ENCODE measurements at places on chromosomes 1 and 21.
A peak's percentile ranks its signal among the peaks of the same experiment; 100 is the strongest.

DNA sequence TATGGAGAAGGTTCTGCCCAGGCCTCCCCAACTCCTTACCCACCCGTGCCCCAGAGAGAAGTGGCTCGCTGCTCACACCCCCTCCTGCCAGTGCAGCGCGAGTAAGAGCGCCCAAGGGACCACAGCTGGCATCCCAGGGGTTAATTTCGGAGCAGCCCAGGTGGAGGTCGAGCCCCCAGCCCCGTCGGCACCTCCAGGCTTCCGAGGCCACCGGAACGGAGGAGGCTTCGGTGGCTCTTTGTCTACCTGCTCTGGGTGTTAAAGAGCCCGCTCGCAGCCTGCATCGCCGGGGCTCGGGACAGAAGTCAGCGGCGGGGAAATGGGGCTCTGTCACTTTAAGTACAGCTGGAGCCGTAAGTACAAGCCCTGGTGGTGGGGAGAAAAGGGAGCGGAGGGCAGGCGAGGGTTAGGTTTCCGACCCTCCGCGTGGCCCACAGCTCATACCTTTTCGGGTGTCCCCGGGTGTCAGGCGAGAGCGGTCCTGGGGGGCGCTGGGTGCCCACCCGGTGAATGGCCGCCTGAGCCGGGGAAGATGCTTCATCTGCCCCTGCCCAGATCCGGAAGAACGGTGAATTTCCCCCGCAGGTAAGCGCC lies 89.4 kb upstream of the IPO9 start:
- DNase-seq, result peak; percentile 38

- no peak for DNase-seq
Observed at GRCh38 chr1:233721004-233721595, 107.2 kb downstream of the KCNK1 start.

DNA sequence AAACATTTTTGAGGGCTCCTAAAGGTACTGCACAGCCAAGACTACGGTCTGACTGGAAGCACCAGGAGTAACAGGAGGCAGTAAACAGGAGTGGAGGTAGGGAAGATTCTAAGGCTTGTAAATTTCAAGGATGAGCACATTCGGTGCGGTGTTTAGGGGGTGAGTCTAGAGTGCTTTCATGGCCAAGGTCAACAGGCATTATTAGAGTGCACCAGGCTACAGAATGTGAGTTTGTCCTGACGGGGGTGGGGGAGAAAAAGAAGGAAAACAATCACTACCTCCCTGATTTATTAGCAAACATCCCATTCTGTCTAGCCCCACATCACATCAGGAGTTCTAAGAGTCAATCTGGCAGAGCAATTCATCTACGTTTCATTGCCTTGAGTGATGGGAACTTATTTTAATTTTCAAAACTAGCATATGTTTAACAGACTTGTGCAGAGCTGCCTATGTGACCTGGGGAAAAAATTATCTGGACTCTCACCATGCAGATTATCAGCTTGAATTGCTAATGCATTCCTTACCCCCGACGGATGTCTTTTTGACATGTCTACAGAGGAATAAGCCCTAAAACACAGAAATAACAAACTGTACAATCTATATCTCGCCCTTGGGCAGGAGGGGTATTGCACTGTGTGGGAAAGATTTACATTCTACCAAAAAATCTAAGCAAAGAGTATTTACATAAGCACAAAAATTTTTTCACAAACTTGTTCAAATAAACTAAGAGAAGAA lies 45.0 kb downstream of the APP start:
- no peak for DNase-seq

DNA sequence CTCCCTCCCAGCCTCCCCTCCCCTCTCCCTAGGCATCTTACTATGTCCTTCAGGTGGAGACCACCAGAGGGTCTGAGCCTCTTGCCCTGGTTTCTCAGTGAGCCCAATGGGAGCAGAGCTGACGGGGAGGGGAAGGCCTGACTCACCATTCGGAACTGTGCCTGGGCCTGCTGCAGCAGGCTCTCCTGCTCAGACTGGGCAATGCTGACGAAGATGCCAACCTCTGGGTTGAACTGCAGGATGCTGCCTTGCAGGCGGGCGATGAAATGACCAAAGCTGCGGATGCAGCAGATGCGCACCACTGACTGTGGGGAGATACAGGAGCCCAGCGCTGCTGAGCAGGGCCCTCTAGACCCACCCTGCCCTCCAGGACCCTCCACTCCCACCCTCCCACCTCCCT lies 11.0 kb upstream of the PAQR6 start:
- DNase-seq, result no peak

GRCh38 chr1:153292185-153292584 lies 20.6 kb downstream of the PGLYRP3 start:
- no peak for DNase-seq

GRCh38 chr1:248871837-248872401 lies 13.0 kb upstream of the ZNF692 start:
- no peak for DNase-seq

DNA sequence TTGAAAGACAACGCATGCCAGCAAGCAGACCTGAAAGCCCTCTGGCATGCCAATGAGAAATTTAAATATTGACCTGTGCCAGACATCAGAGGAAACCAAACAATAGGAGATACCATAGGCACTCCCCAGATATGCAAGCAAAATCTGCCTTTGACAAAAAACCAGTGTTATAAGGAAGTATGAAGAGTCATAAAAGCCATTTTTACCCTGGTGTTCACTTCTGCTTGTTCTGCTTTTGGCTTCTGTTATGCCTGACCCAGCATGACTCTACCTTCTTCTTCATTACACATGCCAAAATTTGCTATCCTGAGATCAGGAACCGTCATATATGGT lies 26.4 kb downstream of the NPHS2 start:
- DNase-seq, result no peak

DNA sequence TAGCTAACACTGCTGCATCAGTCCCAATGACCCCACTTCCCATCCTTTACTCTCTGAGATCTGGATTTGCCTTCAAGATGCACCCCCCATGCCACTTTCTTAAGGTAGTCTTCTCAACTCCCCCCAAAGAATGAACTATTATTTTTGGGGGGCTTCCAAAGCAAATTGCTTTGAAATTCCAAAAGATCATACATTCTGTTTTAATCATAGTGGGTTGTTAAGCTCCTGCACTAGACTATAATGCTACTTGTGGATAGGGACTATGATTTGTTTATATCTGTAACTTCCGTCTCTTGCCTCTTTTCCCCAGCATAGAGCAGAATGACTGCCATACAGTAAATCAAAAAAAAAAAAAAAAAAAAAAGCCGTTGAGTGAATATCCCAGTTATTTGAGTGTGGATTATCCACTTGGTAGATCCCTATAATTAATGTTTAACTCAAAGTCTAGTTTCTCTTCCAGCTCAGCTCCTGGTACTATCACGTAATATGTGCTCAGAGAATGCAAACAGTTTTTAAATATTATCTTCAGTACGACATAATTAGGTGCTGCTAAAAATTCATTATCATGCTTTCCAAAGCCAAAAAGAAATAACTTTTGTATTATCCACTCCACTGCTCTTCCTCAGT lies 26.9 kb downstream of the KIRREL1 start:
- DNase-seq, result no peak

- DNase-seq, result no peak
Observed at GRCh38 chr21:43733060-43733459, 14.1 kb downstream of the PDXK start.

- no peak for DNase-seq
Observed at GRCh38 chr1:89545264-89546038, 20.8 kb downstream of the LRRC8B start.

DNA sequence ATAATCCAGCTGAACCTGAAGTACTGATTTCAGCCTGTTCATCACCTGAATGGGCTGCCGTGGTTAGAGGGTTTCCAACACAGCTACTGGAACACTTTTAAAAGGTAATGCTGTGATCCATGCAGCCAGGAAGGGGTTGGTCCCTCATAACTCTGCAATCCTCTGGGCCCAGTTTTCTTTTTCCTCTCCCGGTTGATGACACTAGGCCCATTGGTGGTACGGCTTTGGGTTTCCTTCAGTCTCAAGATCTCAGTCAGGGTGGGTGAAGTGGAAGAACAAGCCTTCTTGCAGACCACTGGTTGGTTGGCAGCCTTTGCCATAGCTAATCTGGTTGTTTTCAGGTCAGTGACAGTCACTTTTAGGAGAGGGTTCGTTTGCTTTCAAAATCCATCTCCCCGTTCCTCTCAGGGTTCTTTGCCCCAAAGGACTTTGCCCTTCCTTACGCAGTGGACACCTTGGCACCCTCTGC lies 502 bp upstream of the SLC35A3 start:
- no peak for DNase-seq

DNA sequence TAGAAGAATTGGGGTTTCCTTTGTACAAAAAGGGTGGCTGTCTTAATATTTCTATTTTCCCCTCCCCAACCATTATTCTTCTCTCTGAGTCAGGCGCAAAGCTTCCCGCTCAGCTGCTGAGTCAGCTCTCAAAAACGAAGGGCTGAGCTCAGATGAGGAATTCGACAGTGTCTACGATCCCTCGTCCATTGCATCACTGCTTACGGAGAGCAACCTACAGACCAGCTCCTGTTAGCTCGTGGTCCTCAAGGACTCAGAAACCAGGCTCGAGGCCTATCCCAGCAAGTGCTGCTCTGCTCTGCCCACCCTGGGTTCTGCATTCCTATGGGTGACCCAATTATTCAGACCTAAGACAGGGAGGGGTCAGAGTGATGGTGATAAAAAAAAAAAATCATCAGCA lies 3.0 kb upstream of the TUFT1 start:
- DNase-seq, result no peak

GRCh38 chr1:37861151-37861550 lies 1.8 kb upstream of the MTF1 start:
- DNase-seq, result no peak

DNA sequence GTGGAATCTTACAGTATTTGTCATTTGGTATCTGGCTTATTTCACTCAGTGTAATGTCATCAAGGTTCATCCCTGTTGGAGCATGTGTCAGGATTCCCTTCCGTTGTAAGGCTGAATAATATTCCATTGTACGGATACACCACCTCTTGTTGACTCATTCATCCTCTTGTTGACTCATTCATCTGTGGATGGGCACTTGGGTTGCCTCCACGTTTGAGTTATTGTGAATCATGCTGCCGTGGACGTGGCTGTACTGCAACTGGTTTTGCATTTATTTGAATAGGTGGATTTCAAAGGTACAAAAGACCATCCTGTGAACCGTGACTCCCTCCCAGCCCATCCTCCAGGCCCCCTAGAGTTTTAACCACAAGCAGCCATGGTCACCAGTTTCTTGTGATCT lies 11.9 kb upstream of the TCP10L start:
- DNase-seq, result no peak

DNA sequence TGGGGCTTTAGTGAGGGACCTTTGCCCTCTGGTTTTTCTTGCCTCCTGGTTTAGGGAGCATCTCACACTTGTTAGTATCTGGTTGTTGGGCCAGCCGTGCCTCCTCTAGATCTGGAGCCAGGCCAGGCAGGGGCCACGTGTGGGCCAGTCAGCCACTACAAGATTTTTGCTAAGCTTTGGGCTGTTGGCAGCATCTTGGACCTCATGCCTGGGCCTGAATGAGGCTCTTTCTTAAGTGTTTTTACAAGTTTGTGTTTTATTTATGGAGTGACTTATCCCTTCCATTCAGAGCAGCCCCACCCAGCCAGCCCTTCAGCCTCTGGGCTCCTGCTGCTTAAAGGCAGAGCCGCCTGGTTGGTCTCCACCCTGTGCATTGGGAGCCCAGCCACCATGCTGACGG lies 1.6 kb upstream of the SH3BGRL3 start:
- no peak for DNase-seq

DNA sequence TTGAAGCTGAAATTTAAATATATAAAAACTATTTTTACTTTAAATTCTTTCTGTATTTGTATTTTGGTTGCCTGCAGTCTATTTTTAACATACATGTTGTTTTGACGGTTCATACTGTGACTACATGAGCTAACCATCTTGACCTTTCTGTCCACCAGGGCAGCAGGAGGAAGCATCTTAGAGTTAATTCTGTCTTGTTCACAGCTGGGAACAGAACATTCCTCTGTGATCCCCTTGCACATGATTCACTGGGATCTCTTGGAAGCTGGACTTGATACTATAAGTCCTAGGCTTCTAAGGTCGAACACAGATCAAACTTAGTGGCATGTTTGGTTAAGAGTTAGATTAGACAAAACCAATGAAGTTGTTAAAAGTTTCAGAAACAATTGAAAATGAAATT lies 99.7 kb downstream of the NFIA start:
- DNase-seq, result no peak

DNA sequence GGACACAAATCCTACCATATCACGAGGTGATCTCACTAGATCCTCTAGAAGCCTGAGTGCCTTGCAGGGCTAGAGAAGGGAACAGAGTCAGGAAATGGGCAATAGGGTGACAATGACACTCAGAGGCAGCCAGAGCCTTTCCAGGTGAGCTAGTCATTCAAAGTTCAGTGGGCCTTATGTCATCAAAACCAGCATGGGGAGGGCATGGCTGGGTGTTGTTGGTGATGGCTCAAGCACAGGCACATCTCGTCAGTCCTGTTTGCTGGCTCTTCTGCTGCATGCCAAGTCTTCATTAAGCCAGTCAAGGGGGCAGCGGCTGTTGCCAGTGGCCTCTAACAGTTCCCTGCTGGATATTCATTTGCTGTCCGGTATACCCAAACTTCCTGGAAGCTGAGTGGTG lies 99.6 kb upstream of the USP24 start:
- no peak for DNase-seq

GRCh38 chr1:4622821-4623220 lies 31.6 kb upstream of the AJAP1 start:
- no peak for DNase-seq

DNA sequence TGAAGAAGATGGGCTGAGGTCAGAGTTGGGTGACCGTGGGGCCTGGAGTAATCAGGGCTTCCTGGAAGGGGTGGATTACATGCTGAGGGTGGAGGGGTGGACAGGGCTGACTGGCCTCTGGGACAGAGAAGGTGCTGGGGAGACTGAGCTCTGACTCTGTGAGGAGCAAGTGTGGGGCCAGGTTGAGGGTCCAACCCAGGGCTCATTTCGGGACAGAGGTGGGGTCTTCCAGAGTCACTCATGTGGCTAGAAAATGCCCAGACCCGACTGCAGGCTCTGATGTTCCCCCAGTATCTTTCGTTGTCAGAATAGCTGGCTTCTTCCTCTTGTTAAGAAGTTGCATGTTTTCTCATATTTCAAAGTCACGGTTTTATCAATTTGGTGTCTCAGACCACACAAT lies 311.8 kb downstream of the PTPRU start:
- DNase-seq, result no peak

All from activated CD4-positive, alpha-beta T cell treated with anti-CD3 and anti-CD28 coated beads for 1 hour (primary cell).